ENCODE measurements at places on chromosomes 4 and X.

GRCh38 chrX:130778773-130779172 is 124.2 kb downstream of the ENOX2 start:
- DNase-seq = no peak

GRCh38 chrX:27445438-27445837 is 17.7 kb downstream of the PPP4R3C start:
- no peak for DNase-seq

- peak; percentile 56 for DNase-seq
These were observed 511 bp downstream of the PPM1K start for GRCh38 chr4:88283661-88284438.

GRCh38 chr4:92172203-92172602 is 131.6 kb upstream of the GRID2 start:
- DNase-seq = no peak

- DNase-seq = no peak
These were observed 1077.8 kb downstream of the ARAP2 start for GRCh38 chr4:35166466-35166865.

- no peak for DNase-seq
These were observed 106.9 kb downstream of the COL4A6 start for GRCh38 chrX:108331126-108331909.

DNA sequence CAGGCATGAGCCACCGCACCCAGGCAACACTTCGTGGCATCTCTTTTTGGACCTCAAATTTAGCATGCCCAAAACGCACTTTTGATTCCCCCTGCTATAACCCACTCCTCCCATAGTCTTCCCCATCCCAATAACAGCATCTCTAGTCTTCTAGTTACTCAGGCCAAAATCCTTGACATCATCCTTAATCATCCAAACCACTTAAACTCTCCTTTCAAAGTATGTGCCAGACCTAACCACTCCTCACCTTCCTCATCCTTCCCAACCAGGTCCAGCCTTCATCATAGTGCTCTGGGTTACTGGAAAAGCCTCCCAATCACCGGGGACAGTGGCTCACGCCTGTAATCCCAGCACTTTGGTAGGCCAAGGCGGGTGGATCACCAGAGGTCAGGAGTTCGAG is 41.9 kb downstream of the AFAP1 start:
- no peak for DNase-seq

DNA sequence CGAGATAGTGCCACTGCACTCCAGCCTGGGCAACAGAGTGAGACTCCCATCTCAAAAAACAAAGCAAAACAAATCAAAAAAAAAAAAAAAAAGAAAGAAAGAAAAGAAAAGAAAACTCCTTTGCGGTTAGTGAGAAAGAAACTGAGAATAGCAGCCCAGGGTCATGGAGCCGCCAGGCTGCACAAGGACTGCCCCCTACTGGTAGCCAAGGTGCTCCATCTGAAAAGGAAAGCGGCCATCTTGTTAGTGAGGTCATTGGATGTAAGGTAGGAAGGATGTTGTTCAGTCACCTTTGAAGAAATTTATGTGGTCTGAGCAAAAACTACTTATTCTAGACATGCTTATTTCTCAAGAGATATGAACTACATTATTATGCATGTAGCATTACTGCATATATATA is 660.6 kb upstream of the TENM3 start:
- DNase-seq = no peak

GRCh38 chrX:12065251-12065650 is 73.0 kb upstream of the FRMPD4 start:
- no peak for DNase-seq

GRCh38 chrX:123138473-123138872 is 45.6 kb upstream of the GRIA3 start:
- DNase-seq = no peak

DNA sequence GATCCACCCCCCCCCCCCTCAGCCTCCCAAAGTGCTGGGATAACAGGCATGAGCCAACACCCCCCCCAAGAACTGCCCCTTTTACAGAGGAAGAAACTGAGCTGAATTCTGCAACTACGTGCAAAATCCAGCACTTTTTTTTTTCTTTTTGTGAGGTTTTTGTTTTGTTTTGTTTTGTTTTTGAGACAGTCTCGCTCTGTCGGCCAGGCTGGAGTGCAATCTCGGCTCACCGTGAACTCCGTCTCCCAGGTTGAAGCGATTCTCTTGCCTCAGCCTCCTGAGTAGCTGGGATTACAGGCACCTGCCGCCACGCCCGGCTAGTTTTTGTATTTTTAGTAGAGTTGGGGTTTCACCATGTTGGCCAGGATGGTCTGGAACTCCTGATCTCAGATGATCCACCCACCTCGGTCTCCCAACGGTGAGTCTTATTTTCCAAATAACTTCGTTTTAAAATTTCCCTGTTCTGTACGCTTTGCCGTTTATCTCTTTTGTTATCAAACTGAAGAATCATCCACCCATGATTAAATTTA is 4.9 kb downstream of the CRLF2 start:
- no peak for DNase-seq

DNA sequence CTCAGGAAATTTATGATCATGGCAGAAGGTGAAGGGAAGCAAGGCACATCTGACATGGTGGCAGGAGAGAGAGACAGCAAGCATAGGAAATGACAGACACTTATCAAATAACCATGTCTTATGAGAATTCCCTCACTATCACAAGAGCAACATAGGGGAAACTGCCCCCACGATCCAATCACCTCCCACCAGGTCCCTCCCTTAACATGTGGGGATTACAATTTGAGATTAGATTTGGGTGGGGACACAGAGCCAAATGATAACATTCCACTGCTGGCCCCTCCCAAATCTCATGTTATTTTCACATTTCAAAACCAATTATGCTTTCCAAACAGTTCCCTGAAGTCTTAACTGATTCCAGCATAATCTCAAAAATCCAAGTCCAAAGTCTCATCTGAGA is 8.2 kb upstream of the TMA16 start:
- DNase-seq = no peak

DNA sequence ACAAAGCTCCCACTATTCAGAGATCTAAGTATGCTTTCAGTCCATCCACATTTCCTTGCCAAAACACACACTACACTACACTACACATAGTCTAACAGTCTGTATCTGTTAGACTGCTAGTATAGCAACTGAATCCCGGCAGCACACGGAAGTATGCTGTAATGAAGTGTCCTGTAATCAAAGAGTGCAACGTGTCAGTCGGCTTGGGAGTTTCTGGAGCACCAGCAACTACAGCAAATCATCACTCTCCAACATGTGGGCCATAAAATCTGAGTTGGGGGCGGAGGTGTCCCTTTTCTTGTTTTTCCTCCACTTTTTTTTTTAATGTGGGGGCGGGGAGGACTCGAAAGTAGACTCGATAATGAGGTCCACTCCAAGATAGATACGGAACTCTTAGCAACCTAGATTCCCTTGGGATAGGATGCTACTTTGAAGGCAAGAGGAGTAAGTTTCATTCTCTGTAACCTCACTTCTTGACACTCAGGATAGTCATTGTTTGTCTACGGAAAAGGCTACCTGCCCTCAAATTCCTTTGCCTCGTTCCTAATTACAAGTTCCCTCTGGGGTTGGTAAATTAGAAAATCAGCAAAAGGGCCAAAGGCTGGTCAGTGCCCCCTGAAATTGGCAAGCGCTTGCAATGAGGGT is 722 bp downstream of the SLC10A7 start:
- DNase-seq = no peak

- peak; percentile 1 for DNase-seq
These were observed 339 bp downstream of the CUL4B start for GRCh38 chrX:120560405-120560841.

DNA sequence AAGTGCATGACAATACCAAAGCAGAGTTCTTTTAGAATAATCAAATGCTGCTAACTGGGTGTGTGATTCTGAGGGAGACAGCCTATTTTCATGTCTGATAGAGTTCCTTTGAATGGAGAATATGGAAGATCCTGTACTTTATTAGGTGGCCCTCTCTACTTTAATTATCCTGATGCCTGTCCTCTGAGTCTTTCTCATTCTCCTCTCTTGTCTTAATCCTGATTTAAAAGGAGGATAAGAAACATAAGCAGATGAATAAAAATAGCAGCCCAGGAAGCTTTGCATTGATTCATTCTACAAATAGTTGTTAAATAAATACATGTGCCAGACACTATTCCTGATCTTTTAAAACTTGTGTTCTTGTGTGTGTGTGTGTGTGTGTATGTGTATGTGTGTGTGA is 387.3 kb downstream of the SPRY1 start:
- DNase-seq = no peak

- DNase-seq = no peak
These were observed 631.7 kb downstream of the SMARCA1 start for GRCh38 chrX:128891554-128891953.

DNA sequence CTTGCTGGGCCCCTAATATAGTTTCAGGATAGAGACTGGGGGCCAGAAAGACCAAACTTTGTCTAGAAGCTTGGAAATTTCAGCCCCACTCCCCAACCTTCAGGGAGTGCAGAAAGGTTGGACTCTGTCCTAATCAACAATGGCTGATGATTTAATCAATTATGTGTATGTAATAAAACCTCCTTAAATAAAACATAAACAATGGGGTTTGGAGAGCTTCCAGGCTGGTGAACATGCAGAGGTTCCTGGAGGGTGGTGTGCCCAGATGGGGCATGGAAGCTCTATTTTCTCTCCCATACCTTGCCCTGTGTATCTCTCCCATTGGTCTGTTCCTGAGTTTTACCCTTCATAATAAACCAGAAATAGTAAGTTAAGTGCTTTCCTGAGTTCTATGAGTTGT is 174.2 kb downstream of the GC start:
- DNase-seq = no peak

- no peak for DNase-seq
These were observed 22.4 kb upstream of the P2RY10 start for GRCh38 chrX:78922754-78923153.

DNA sequence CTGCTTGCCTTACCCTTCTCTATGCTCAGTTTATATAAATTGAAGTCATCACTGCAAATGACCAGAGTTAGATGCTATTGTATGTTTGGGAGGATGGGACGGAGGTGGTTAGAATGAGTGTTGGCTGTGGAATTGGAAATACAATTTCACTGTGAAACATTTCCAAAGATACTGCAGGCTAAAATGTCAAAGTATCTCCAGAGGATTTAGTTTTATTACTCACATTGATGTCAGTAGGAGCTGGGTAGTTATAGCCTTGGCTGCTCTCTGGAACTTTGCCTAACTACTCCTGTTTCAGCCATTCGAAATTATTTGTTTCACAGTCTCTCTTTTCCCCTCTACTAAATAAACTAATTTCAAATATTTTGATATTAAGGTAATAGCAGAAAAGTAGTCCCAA is 92.6 kb upstream of the PPP3CA start:
- DNase-seq = no peak

GRCh38 chr4:73127839-73128453 is 58.4 kb upstream of the COX18 start:
- no peak for DNase-seq

DNA sequence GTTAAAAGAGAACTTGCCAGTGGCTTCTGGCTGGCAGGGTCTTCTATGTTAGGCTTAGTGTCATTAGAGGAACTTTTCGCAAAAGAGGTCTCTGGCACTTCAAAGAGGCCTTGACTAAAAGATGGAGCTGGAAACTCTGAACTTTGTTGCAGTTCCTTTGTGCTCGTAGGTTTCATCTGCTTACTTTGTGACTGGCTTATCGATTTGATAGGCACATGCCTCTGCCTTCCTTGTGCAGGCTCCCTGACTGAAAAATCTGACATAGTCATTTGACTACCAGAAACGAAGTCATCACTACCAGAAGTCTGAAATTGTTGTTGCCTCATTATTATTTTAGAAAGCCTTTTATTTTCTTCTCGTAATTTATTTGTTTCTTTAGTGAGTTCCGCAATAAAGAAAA is 93.9 kb upstream of the IL13RA1 start:
- no peak for DNase-seq

- DNase-seq = no peak
These were observed 711.2 kb downstream of the ADGRL3 start for GRCh38 chr4:61911313-61911756.

DNA sequence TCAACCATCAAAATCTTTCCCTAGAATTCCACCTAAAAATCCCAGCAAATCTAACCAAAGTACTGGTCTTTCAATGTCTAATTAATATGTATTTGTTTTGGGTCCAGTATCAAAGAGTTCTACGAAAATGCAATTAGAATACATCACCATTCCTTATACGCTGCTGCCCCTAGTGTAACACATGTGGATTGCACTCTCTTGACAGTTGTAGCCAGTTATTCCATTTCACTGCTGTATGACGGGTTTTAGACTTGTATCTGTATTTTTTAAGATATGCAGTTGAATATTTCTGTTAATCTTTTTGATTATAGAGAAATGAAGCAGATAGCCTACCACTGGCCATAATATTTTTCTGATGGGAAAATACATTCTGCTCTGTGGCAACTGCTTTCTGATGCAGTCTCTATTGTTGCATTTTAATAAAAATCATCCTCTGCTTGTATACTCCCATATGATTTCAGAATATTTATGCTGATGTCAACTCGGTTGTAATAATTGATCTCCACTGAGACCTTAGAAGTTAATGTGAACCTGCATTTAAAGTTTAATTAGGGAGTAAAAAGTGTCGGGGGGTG is 17.1 kb upstream of the PAGE2B start:
- DNase-seq = no peak

DNA sequence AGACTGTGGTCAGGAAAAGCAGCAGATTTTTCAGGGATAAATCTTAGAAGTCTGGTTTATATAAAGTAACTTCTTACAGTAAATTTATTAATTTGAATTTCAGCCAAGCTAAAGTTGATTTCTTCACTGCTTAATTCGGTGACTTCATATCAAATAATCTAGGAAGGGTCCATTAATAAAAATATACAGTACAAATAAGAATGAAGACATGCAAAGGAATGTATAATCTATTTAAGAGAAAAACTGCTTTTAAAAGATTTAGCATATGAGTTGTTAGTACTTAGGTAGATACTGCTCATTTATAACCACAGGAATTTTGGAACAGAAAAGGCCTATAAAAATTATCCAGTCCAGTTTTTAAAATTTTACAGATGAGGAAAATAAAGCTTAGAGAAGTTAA is 177.1 kb downstream of the DLG3 start:
- DNase-seq = no peak

GRCh38 chrX:63746278-63746677 is 38.7 kb downstream of the ARHGEF9 start:
- no peak for DNase-seq

DNA sequence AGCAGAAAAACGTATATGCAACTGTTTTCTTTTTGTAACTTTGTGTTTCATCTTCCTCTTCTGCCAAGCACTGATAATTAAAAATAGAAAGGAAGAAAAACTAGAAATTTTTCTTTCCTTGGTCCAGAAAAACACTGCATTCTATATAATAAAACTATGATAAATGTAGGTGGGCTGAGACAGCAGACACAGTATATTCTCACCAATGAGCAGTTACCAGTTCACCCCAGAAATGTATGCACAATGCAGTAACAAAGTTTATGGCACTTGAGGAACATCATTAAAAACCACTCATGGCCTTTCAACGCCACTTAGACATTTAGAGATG is 79.4 kb downstream of the FAT1 start:
- DNase-seq = no peak

- no peak for DNase-seq
These were observed 459.7 kb downstream of the IL15 start for GRCh38 chr4:142095886-142096605.

- DNase-seq = no peak
These were observed 134.7 kb downstream of the SHROOM3 start for GRCh38 chr4:76569706-76570105.

GRCh38 chr4:85812776-85813175 is 337.8 kb downstream of the ARHGAP24 start:
- no peak for DNase-seq

- no peak for DNase-seq
These were observed 126.1 kb downstream of the GPC3 start for GRCh38 chrX:133859336-133859735.

- no peak for DNase-seq
These were observed 83.0 kb upstream of the CBR4 start for GRCh38 chr4:169092889-169093522.

- no peak for DNase-seq
These were observed 399.9 kb upstream of the CNKSR2 start for GRCh38 chrX:20974326-20974725.

Measured in activated naive CD4-positive, alpha-beta T cell (primary cell).